ENCODE measurements at places on chromosomes 3 and 15. TPM values are rescaled to one million over a fixed set of nuclear protein-coding genes. Genes with fewer than 3 reads are reported as not detected.

DNA sequence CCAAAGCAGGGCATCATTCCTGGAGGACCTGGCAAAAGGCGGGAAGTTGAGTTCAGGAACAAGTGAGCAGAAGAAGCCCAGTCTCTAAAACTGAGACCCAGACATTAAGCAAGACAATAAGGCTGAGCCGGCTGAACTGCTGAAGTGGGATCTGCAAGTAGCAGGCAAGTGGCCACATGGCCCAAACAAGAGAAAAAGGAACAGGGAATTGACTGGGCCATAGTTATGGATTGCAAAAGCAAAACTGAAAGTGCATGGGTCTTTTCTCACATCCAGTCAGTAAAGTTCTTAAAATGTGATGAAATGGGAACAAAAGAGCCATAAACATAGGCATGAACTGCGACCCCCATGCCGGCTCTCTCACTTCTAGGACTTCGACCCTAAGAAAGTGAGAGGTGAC is 101.2 kb downstream of the SCN11A start:
- no peak overlapping the region for H3K4me3 ChIP-seq
- no peaks in the 10 kb centered on the region for H3K36me3 ChIP-seq
- no peak for DNase-seq
- H3K27ac ChIP-seq, result no peak overlapping the region
- H3K27me3 ChIP-seq, result peaks cover 3% of the 10 kb centered on the region

DNA sequence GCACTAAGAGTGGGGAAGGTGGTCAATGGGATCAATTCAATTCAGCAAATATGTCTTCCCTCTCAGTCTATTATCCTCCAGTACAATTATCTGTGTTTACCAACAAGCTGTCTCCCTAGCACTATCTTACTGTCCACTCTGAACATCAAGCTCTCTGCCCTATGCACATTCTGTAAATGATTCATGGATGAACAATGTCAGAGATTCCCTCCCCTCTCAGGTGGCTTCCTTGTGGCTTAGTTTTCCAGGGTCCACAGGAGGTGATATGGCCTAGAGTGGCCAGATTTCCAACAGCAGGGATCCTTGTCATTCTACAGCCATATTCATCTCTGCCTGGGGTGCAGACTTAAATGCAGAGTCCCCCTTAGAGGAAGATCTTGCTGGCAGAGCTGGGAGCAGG is 225.1 kb downstream of the UACA start:
- H3K4me1 ChIP-seq, result no peaks in the 10 kb centered on the region
- no peaks in the 10 kb centered on the region for H3K36me3 ChIP-seq
- no peak for DNase-seq
- no peak overlapping the region for H3K27ac ChIP-seq
- no peak overlapping the region for H3K4me3 ChIP-seq

- no peaks in the 10 kb centered on the region for H3K27me3 ChIP-seq
- H3K36me3 ChIP-seq, result no peaks in the 10 kb centered on the region
- H3K27ac ChIP-seq, result no peak overlapping the region
- H3K4me3 ChIP-seq, result no peak overlapping the region
Observed at GRCh38 chr3:27623085-27623753, 98.9 kb downstream of the EOMES start.

GRCh38 chr3:187987187-187987586 is 166.8 kb upstream of the LPP start:
- DNase-seq, result no peak
- H3K27ac ChIP-seq, result no peak overlapping the region
- H3K4me3 ChIP-seq, result no peak overlapping the region
- H3K36me3 ChIP-seq, result no peaks in the 10 kb centered on the region
- H3K27me3 ChIP-seq, result no peaks in the 10 kb centered on the region
- peaks cover 7% of the 10 kb centered on the region for H3K4me1 ChIP-seq

GRCh38 chr15:57694279-57694678 is 12.2 kb upstream of the POLR2M start:
- no peak overlapping the region for H3K27ac ChIP-seq
- H3K4me1 ChIP-seq, result no peaks in the 10 kb centered on the region
- no peaks in the 10 kb centered on the region for H3K36me3 ChIP-seq
- no peak for DNase-seq
- no peak overlapping the region for H3K4me3 ChIP-seq
- peaks cover 1% of the 10 kb centered on the region for H3K27me3 ChIP-seq

- H3K36me3 ChIP-seq, result no peaks in the 10 kb centered on the region
- no peak overlapping the region for H3K4me3 ChIP-seq
- H3K27ac ChIP-seq, result no peak overlapping the region
- H3K27me3 ChIP-seq, result peaks cover under 1% of the 10 kb centered on the region
Observed at GRCh38 chr15:57752840-57753239, 46.3 kb downstream of the POLR2M start.

GRCh38 chr15:60326824-60327654 is 70.7 kb downstream of the ANXA2 start:
- no peak overlapping the region for H3K27ac ChIP-seq
- peak; percentile 52 for DNase-seq
- H3K36me3 ChIP-seq, result no peaks in the 10 kb centered on the region
- no peak overlapping the region for H3K4me3 ChIP-seq
- H3K27me3 ChIP-seq, result peaks cover 39% of the 10 kb centered on the region

- DNase-seq, result no peak
- no peaks in the 10 kb centered on the region for H3K36me3 ChIP-seq
- H3K27ac ChIP-seq, result no peak overlapping the region
Observed at GRCh38 chr3:42692667-42693529, 7.6 kb downstream of the KLHL40 start.

- no peak overlapping the region for H3K4me3 ChIP-seq
- H3K36me3 ChIP-seq, result peaks cover 7% of the 10 kb centered on the region
- no peak overlapping the region for H3K27ac ChIP-seq
- H3K4me1 ChIP-seq, result no peaks in the 10 kb centered on the region
- no peak for DNase-seq
Observed at GRCh38 chr3:38260474-38260873, 5.1 kb upstream of the SLC22A13 start.

DNA sequence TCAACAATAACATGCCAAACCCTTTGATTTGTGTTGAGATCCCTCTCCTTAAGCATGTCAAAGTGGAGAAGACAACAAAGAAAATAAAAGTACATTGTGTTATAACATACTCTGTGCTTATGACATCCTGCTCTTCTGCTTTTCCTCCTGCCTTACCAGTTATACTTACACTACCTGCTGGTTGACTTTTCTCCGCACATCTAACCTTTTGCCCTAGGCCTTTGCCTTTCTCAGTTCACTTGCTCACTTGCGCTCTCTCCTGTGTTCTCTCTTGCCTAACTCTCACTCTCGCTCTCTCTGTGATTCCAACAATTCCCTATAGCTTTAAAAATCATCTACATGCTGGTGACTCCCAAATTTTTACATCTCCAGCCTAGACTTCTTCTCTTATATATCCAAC is 5.7 kb downstream of the DNAH12 start:
- no peaks in the 10 kb centered on the region for H3K36me3 ChIP-seq
- no peak overlapping the region for H3K27ac ChIP-seq
- H3K4me1 ChIP-seq, result no peaks in the 10 kb centered on the region
- no peak for DNase-seq
- no peak overlapping the region for H3K4me3 ChIP-seq

- H3K4me1 ChIP-seq, result no peaks in the 10 kb centered on the region
- H3K4me3 ChIP-seq, result no peak overlapping the region
- DNase-seq, result no peak
- no peaks in the 10 kb centered on the region for H3K27me3 ChIP-seq
- H3K27ac ChIP-seq, result no peak overlapping the region
- H3K36me3 ChIP-seq, result peaks cover 47% of the 10 kb centered on the region
Observed at GRCh38 chr3:9450991-9451390, 53.6 kb downstream of the SETD5 start.

DNA sequence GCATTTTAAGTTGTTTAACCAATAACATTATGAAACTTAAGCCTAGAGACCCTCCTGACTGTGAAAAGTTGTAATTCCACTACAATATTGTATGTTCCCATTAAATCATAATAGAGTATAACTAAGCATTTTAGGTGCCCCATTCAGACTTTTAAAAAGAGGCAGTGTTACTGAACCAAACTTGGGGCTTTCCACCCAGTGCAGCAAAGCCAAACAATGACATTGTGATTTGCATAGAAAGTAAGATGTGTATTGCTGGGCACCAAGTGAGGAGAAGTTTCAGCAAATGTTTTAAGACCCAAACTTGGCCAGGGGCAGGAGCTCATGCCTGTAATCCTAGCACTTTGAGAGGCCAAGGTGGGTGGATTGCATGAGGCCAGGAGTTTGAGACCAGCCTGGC is 706.2 kb downstream of the GRM7 start:
- H3K27ac ChIP-seq, result no peak overlapping the region
- no peaks in the 10 kb centered on the region for H3K36me3 ChIP-seq
- H3K4me3 ChIP-seq, result no peak overlapping the region
- H3K4me1 ChIP-seq, result no peaks in the 10 kb centered on the region
- DNase-seq, result no peak
- no peaks in the 10 kb centered on the region for H3K27me3 ChIP-seq

DNA sequence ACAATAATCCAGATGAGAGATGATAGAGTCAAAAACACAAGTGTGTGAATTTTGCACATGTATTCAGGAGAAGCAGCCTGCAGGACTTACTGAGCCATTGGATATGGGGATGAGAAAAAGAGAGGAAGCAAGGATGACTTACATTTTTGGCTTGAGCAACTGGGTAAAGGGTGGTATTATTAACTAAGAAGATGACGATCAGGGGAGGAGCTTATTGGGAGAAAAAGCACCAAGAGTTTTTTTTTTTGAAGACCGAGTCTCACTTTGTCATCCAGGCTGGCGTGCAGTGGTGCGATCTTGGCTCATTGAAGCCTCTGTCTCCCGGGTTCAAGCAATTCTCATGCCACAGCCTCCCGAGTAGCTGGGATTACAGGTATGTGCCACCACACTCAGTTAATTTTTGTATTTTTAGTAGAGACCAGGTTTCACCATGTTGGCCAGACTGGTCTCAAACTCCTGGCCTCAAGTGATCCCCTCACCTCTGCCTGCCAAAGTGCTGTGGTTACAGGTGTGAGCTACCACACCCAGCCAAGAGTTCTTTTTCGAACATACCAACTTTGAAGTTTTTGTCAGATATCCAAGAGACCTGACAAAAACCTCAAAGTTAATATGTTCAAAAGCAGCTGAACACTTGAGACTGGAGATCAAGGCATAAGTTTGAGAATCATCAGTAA is 14.8 kb upstream of the SH3BP5 start:
- no peak for DNase-seq
- H3K27me3 ChIP-seq, result peaks cover 22% of the 10 kb centered on the region
- no peak overlapping the region for H3K4me3 ChIP-seq
- no peaks in the 10 kb centered on the region for H3K4me1 ChIP-seq

DNA sequence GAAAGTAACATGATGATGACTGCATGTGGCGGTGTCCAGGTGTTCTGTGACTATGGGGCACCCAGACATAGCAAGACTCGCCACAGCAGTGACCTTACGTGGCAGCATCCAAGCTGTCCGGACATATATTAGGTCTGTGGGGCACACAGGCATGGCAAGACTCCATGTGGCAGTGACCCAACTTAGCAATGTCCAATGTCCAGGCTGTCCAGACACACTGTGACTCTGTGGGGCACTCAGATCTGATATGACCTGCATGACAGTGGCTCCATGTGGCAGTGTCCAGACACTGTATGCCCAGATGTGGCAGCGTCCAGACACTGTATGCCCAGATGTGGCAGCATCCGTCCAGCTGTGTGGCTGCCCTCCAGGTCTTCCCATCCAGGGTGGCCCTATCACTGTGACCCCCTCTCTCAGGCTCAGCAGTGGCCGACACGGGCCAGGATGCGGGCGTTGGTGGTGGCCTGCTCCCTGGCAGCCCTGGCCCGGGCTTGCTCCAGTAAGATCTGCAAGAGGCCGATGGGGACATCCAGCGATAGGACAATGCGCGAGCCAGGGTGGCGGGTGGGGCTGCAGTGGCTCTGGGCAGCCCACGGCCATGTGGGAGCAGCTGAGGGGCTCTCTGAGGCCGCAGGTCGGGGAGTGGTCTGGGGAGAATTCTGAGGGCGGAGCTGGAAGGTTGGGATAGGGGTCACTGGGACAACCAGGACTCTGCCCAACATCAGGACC is 1.1 kb downstream of the UCN2 start:
- H3K27me3 ChIP-seq, result no peaks in the 10 kb centered on the region
- no peak overlapping the region for H3K27ac ChIP-seq
- H3K36me3 ChIP-seq, result peaks cover 28% of the 10 kb centered on the region

DNA sequence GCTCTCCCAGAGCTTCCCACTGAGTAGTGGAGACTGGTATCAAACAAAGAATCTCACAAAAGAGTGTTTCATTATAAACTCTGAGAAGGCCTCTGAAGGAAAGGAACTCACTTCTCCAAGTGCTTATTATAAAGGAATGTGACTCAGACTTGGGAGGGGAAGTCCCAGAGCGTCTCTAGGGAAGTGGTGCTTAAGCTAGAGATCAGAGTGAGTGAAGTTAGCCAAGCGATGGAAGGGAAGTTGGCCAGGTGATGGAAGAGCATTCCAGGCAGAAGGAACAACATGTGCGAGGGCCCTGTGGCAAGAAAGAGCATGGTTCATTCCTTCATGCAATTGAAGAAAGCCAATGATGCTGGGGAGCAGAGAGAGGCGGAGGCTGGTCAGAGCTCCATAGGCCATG is 2.3 kb downstream of the XYLB start:
- DNase-seq, result peak; percentile 57
- no peak overlapping the region for H3K4me3 ChIP-seq
- no peaks in the 10 kb centered on the region for H3K36me3 ChIP-seq
- no peaks in the 10 kb centered on the region for H3K27me3 ChIP-seq

GRCh38 chr15:86659724-86660411 is 580.2 kb downstream of the AGBL1 start:
- H3K4me1 ChIP-seq, result no peaks in the 10 kb centered on the region
- H3K4me3 ChIP-seq, result no peak overlapping the region
- no peak overlapping the region for H3K27ac ChIP-seq
- H3K36me3 ChIP-seq, result no peaks in the 10 kb centered on the region

DNA sequence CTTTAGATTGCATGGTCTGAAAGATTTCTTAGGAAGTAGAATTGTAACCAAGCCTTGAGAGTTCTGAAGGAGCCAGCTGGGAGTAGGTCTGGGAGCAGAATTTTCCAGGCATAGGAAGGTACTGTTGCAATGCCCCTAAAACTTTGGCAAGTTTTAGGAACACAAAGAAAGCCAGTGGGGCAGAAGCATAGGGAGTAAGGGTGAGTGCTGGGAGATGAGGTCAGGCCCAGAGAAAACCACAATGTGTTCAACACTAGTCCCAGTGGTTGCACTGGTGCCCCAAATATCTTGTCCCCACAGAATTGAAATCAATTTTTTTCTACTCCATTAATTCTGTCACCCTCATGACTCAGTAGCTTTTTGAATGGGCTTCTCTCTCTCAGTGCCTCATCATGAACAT is 120.7 kb upstream of the GALNT15 start:
- H3K27me3 ChIP-seq, result no peaks in the 10 kb centered on the region
- H3K4me1 ChIP-seq, result peaks cover 14% of the 10 kb centered on the region
- no peaks in the 10 kb centered on the region for H3K36me3 ChIP-seq
- no peak for DNase-seq

GRCh38 chr3:173587055-173587454 is 189.5 kb downstream of the NLGN1 start:
- no peak for DNase-seq
- no peak overlapping the region for H3K4me3 ChIP-seq
- no peaks in the 10 kb centered on the region for H3K36me3 ChIP-seq
- no peaks in the 10 kb centered on the region for H3K27me3 ChIP-seq
- no peak overlapping the region for H3K27ac ChIP-seq
- H3K4me1 ChIP-seq, result no peaks in the 10 kb centered on the region

GABRG3 gene
- total RNA-seq, result not detected

TRIM42 gene
- total RNA-seq, result not detected

RBPMS2 gene
- total RNA-seq, result not detected

CNTN4 gene
- under 0.01 TPM for total RNA-seq

ARMC8 gene
- 75.1 TPM for total RNA-seq

WWTR1 gene
- 30.3 TPM for total RNA-seq

LTF gene
- total RNA-seq, result not detected

PLA2G4E gene
- total RNA-seq, result not detected

HIGD2B gene
- not detected for total RNA-seq

EBLN2 gene
- 6.4 TPM for total RNA-seq

PXK gene
- 14.3 TPM for total RNA-seq

ADAMTS7 gene
- 0.83 TPM for total RNA-seq

DPPA2 gene
- not detected for total RNA-seq

ACTC1 gene
- 0.83 TPM for total RNA-seq

CX3CR1 gene
- total RNA-seq, result not detected

CD86 gene
- not detected for total RNA-seq

OR5K4 gene
- not detected for total RNA-seq
